NCI-H774 (cell line): ENCODE measurements at places on chromosomes 4 and X.

DNA sequence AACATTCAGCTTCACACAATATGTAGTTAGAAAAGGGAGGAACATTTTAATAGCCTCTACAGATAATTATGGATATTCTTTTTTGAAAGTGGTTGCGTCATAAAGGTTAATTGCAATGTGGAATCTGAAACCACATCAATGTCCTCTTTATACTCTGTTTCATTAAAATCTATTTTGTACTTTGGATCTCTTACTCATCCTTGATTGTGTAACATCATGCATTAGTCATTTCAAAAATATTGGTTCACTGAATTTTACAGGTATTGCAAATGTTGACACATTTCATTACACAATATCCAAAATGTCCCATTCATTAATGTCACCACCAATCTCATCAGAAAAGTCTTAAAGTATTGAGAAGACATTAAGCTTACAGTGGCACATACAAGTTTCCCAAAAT, 62.7 kb upstream of the USP9X start:
- DNase-seq = no peak

GRCh38 chr4:146033149-146033548, 94.5 kb upstream of the ZNF827 start:
- DNase-seq = no peak

GRCh38 chr4:87363552-87363951, 27.4 kb downstream of the HSD17B11 start:
- DNase-seq = no peak

- no peak for DNase-seq
Observed at GRCh38 chr4:185219551-185220344, 10.3 kb downstream of the SNX25 start.

GRCh38 chr4:6242271-6243029, 27.2 kb upstream of the WFS1 start:
- no peak for DNase-seq

GRCh38 chrX:40805404-40805803, 70.1 kb upstream of the MED14 start:
- no peak for DNase-seq
